GM04504 (cell line): ENCODE measurements at places on chromosomes 4 and X.

DNA sequence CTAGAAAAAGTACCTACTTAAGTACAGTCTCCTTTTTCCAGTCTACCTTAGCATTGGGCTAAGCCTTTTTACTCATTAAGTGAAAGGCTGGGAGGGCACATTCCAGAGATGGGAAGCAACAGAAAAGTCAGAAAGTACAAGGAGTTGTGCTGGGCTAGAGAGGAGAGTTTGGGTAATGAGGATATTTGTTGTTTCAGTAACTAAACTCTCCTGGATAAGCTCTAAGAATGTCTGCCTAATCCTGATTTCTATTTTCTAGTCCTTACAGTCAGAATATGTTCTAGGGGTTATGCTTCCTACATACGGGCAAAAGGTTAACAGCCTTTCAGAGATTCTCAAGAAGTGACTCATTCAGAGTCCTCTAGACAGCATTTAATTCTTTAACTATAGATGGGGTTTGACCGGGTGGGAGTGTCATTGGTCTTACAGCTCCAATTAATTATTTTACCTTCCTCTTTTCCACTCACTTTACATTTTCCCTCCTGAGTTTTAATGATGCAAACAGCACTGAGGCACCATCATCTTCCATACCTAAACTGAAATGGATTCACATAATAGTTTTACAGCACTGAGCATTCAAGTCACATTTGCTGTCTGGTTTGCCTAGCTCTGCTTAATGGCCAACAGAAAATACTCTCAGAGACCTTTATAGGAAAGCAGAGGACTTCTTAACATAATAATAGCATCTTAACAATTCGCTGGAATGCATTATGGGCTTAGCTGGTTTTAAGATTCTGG is 42.9 kb downstream of the USP26 start:
- DNase-seq: no peak

- no peak for DNase-seq
These were observed 50.9 kb downstream of the CEP44 start for GRCh38 chr4:174334628-174335027.

- no peak for DNase-seq
These were observed 71.2 kb upstream of the STX18 start for GRCh38 chr4:4613126-4613465.

GRCh38 chr4:3760841-3761240 is 5.3 kb upstream of the ADRA2C start:
- no peak for DNase-seq

- no peak for DNase-seq
These were observed 80.8 kb upstream of the TLR2 start for GRCh38 chr4:153603258-153603657.

- peak; percentile 52 for DNase-seq
These were observed 99.3 kb upstream of the GRIA3 start for GRCh38 chrX:123084797-123085196.

DNA sequence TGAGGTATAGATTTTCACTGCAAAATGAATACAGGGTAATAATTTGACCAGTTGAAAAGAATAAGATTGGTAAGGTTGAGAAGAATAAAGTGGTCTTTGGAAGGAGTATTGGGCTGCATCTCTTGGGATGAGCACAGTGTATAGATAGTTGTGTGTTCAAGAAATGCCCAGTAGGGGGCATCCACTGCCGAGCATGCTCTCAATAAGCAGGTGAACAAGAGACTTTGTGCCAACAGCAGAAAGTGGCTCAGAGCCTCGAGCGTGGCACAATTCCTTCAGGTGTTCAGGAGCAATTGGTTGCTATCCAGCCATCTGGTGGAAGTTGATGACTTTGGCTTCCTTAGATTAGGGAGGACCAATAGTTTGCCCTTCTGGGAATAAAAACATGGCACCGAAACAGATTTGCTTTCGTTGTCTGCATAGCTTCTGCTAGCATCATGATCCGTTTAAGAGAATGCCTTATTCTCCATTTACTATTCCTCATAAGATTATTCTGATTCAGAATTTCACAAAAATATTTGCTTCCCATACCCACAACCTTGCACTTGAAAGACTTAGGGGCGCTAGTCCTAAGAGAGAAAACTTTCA is 258.1 kb upstream of the NEIL3 start:
- DNase-seq: no peak

DNA sequence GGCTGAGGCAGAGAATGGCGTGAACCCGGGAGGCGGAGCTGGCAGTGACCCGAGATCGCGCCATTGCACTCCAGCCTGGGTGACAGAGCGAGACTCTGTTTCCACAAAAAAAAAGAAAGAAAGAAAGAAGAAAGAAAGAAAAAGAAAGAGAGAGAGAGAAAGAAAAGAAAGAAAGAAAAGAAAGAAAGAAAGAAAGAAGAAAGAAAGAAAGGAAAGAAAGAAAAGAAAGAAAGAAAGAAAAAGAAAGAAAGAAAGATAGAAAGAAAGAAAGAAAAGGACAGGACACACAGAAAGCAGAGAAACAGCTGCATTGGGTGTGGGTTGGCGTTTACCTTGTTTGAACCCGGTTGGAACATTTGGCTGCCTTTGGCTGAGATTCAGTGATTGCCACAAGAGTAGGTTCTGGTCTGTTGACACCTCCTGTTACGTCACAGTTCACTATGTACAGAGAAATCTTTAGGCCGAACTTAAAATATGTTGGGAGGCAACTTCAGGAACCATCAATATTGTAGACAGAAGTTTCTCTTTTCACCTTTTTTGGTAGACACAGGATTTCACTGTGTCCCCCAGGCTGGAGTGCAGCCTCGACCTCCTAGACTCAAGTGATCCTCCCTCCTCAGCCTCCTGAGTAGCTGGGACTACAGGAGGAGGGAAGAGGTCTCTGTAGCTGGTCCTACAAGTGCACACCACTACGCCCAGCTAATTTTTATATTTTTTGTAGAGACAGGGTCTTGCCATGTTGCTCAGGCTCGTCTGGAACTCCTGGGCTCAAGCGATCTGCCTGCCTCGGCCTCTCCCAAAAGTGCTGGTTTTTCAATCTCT is 16.3 kb upstream of the PLCXD1 start:
- no peak for DNase-seq

DNA sequence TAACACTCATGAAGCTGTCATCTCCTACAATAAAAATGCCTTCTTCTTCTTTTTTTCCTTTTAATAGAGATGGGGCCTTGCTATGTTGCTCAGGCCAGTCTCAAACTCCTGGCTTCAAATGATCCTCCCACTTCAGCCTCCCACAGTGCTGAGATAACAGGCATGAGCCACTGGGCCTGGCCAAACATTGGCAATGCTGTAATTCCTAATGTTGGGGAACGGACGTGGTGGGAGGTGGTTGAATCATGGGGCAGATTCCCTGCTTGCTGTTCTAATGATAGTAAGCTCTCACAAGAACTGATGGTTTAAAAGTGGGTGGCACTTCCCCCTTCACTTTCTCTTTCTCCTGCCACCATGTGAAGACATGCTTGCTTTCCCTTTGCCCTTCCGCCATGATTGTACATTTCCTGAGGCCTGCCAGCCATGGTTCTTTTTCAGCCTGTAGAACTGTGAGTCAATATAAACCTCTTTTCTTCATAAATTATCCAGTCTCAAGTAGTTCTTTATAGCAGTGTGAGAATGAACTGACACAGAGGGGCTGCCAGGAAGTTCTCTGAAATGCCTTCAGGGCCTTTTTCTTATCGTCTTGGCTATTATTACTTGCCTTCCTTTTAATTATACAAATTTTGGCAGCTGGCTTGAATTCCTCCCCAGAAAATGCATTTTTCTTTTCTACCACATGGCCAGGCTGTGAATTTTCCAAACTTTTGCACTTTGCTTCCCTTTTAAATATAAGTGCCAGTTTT is 93.0 kb downstream of the CENPC start:
- DNase-seq: no peak

GRCh38 chrX:120358737-120359456 is 3.0 kb upstream of the ATP1B4 start:
- peak; percentile 10 for DNase-seq

DNA sequence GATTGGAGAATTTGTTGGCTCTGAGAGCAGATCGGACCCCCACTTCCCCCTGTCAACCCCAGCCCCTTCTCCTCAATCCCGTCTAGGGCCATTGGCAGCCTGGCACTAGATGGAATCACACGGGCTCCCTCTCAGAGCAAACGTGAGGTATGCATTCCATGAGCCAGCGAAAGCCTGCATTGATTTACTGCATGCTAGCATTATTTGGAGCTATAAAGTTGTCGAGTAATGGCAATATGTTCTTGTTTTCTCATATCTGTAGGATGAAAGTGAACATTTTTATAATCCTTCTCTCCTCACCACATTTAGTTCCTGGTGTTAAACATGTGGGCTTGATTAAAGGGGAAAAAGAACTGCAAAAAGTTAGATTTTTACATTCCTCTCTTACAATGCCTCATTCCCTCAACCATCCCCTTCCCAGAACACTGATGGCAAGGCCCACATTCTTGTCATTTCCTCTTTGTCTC is 159.2 kb downstream of the SPRY1 start:
- DNase-seq: no peak

DNA sequence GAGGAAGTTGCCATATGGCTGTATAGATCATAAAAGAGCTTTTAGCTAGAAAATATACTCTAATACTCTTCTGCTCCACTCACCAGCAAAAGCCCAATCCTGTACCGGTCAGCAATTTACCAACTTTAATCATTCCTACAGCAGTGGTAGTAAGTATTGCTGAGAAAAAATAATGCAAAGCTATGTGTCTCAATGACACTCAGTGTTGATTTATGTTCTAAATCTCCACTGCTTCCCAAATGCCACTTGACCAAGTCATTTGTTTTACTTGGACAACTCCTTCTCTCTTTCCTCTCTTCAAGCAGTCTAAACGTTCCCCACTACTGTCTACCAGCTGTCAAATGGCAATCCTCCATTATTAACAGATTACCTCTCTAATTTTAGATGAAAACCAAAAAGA is 201.8 kb upstream of the GK2 start:
- DNase-seq: no peak

DNA sequence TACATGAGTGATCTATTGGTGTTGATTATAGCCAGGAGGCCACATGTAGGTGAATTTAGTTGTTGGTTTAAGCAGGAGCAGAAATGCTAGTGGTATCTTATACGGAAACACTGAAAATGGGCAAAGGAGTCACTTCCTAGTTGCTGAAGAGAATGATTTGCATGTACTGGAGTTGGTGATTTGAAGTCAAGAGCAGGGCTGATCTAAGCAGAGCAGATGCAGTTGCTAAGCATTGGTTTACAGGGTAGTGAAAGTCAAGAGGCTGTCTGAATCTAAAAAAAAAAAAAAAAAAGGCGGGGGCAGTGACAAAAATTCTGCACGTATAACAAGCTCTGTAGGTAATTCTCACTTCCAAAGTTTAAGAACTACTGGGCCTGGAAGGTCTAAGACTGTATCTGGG is 90.4 kb upstream of the HPRT1 start:
- DNase-seq: no peak

GRCh38 chr4:153161226-153161963 is 42.8 kb upstream of the TRIM2 start:
- DNase-seq: no peak

- DNase-seq: no peak
These were observed 39.3 kb upstream of the XK start for GRCh38 chrX:37646254-37646653.

- no peak for DNase-seq
These were observed 88.9 kb upstream of the POU3F4 start for GRCh38 chrX:83419030-83419792.

GRCh38 chr4:20203508-20203907 is 48.2 kb upstream of the SLIT2 start:
- DNase-seq: peak; percentile 94

DNA sequence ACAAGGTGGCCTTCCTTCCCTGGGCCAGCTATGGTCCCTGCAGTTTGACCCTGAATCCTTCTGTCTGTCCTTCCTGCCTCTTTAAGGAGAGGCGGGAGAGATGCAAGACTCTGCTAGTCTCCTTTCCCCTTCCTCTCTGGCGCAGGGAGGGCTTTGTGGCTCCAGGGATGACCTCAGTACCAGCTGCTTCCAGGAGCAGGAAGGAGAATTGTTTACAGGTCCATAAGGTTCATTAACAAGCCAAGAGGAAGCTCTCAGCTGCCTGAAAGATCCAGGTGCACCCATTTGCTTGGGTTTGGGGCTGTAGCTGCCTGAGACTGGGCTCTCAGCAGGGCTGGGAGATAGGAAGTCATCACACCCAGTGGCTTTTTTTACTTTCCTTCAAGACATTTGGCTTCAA is 4.0 kb upstream of the FATE1 start:
- DNase-seq: no peak

DNA sequence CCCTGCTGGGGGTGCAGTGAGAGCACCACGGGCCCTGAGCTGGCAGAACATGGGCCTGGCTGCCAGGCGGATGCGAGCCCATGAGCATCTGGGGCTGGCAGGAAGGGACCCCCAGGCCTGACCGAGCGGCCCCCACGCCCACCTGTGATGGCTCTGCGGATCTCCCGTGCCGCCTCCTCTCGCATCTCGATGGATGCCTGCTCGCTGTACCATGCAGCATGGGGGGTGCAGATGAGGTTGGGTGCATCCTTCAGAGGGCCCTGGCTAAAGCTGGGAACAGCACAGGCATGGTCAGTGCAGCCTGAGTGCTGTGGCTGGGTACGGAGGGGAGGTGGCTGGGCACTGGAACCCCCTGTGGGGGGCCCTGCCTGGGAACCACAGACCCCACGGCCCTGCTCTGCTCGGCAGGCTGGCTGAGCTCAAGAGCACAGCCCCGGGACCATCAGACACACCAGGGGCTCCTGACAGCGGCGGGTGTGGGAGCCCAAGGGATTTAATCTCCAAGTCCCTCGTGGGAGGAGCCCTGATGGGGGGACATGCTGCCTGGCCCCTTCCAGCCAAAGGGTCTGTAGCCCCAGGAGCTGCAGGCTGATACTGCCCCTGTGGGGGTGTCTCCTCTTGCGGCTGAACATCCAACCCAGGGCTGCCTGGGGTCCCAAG is 35.5 kb downstream of the CTBP1 start:
- no peak for DNase-seq

- no peak for DNase-seq
These were observed 52.1 kb downstream of the PROM1 start for GRCh38 chr4:16031546-16032395.

- no peak for DNase-seq
These were observed 164.8 kb upstream of the VEGFC start for GRCh38 chr4:176957353-176958118.

DNA sequence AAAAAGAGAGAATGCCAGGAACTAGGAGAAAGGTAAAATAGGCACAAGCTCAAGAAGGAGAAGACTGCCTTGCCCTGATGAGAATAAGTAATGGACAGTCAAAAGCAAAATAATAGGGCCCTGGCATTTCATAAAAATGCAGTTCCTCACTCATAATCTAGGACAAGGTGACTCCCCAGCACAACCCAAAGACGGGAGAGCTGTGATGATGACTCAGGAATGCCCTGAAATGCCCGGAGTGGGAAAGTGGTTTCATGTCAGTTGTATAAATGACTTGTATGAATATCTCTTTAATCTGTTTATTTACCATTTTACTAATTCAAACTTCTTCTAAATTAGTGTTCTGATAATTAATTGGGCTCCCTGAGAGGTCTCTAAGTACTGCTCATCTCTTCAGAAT is 28.8 kb upstream of the SETD7 start:
- no peak for DNase-seq

GRCh38 chr4:185576314-185576961 is 41.1 kb upstream of the PDLIM3 start:
- no peak for DNase-seq
